Omental fat pad (tissue), 4 donors: ENCODE measurements at places on chromosomes 5 and 9. TPM values are rescaled to one million over a fixed set of nuclear protein-coding genes. Genes with fewer than 3 reads are reported as not detected.

PDGFRB gene
- total RNA-seq = 141 TPM

HTR1A gene
- total RNA-seq = not detected

FABP6 gene
- not detected for total RNA-seq

SLCO4C1 gene
- total RNA-seq = 1.1 TPM

CNTNAP3 gene
- total RNA-seq = 7.7 TPM

SPINK7 gene
- total RNA-seq = not detected

NSMF gene
- total RNA-seq = 29.6 TPM

STPG3 gene
- total RNA-seq = not detected

ENTPD2 gene
- not detected for total RNA-seq

TAF11L10 gene
- total RNA-seq = not detected

ADAMTS6 gene
- 3.1 TPM for total RNA-seq

C1QTNF3 gene
- total RNA-seq = 2.9 TPM

ICE1 gene
- total RNA-seq = 55.2 TPM

ANKRD34B gene
- not detected for total RNA-seq

HTR4 gene
- total RNA-seq = not detected

CFAP157 gene
- total RNA-seq = 0.24 TPM

IL4 gene
- not detected for total RNA-seq
